ENCODE measurements at places on chromosomes 12 and 14. TPM values are rescaled to one million over a fixed set of nuclear protein-coding genes. Genes with fewer than 3 reads are reported as not detected.
A peak's percentile ranks its signal among the peaks of the same experiment; 100 is the strongest.

GRCh38 chr14:36275741-36276140 is 44.7 kb downstream of the MBIP start:
- no peak overlapping the region for H3K4me3 ChIP-seq
- peaks cover 11% of the 10 kb centered on the region for H3K4me1 ChIP-seq

GRCh38 chr14:100841761-100842403 is 16.0 kb downstream of the MEG3 start:
- H3K36me3 ChIP-seq = no peaks in the 10 kb centered on the region
- no peak overlapping the region for H3K27ac ChIP-seq
- DNase-seq = no peak
- no peaks in the 10 kb centered on the region for H3K27me3 ChIP-seq

DNA sequence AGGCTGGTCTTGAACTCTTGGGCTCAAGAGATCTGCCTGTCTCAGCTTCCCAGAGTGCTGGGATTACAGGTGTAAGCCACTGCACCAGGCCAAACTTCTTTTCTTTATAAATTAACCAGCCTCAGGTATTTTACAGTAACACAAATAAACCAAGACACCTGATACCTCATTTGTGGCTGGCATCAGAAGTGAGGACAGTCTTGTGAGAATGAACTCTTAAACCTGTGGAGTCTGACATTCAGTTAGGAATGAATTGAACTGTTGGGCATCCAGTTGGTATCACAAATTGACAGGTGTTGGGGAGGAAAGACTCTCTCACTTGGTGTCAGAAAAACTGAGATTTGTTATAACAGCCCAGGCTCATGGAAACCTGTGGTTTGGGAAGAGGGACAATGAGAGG is 120.5 kb downstream of the DENND5B start:
- H3K4me3 ChIP-seq = no peak overlapping the region
- no peak for DNase-seq
- peaks cover 3% of the 10 kb centered on the region for H3K27me3 ChIP-seq
- H3K36me3 ChIP-seq = no peaks in the 10 kb centered on the region

GRCh38 chr14:67486890-67487289 is 1.6 kb downstream of the TMEM229B start:
- peaks cover 61% of the 10 kb centered on the region for H3K4me1 ChIP-seq
- H3K27ac ChIP-seq = peak overlapping the region; percentile 97
- DNase-seq = no peak

- H3K36me3 ChIP-seq = peaks cover 38% of the 10 kb centered on the region
- peaks cover 13% of the 10 kb centered on the region for H3K4me1 ChIP-seq
- no peak for DNase-seq
- no peaks in the 10 kb centered on the region for H3K27me3 ChIP-seq
- H3K4me3 ChIP-seq = no peak overlapping the region
- H3K27ac ChIP-seq = no peak overlapping the region
Observed at GRCh38 chr12:94374124-94374523, 85.5 kb downstream of the CEP83 start.

DNA sequence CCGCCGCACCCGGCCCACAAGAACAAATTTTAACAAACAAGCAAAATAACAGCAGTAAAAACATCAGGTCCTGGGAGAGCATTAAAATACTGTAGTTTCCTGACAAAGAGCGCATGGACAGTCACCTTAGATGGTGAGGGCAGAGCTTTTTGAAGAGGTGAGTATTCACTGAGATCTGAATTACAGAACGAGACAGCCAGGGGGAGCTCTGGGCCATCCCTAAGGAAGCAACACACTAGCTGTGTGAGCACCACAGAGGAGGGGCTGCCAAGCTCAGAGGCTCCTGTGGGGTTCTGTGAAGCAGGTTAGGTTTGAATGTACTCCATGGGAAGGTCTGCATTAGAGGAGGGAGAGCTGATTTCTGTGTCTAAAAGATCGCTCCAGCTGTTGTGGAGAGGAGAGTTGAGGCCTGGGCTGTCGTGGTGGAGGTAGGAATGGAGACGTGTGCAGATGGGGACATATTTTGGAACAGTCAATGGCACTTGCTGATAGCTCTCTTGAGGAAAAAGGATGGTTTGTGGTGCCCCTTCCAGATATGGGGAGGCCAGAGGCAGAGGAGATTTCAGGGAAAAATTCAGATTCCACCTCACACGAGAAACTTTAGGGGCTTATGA is 72.9 kb downstream of the TRAFD1 start:
- H3K27me3 ChIP-seq = no peaks in the 10 kb centered on the region
- H3K27ac ChIP-seq = no peak overlapping the region
- peak; percentile 65 for DNase-seq
- no peak overlapping the region for H3K4me3 ChIP-seq
- no peaks in the 10 kb centered on the region for H3K4me1 ChIP-seq

GRCh38 chr12:65464930-65465329 is 186.4 kb downstream of the MSRB3 start:
- H3K4me1 ChIP-seq = no peaks in the 10 kb centered on the region
- H3K27ac ChIP-seq = no peak overlapping the region
- no peaks in the 10 kb centered on the region for H3K27me3 ChIP-seq
- no peak for DNase-seq

DNA sequence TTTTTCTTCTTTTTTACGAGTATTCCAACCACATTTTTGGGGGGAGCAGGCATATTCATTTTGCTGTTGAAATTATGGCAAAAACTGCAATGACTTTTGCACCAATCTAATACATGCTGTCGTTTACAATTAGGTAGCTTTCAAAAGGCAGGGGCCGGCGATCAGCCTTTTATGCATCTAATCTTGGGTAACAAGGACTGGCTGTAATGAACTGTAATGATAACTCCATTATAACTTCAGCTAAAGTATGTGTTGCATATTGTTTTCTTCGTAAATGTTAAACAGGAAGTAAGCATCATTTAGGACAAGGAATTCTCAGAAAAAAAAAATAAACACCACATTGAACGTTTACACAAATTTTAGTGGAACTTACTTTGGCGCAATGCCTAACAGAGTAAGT is 30.3 kb upstream of the KLRF1 start:
- peak overlapping the region; percentile 88 for H3K27ac ChIP-seq
- DNase-seq = no peak
- peak overlapping the region; percentile 65 for H3K4me3 ChIP-seq
- H3K27me3 ChIP-seq = peaks cover 3% of the 10 kb centered on the region

- H3K4me3 ChIP-seq = no peak overlapping the region
- no peak overlapping the region for H3K27ac ChIP-seq
- no peaks in the 10 kb centered on the region for H3K36me3 ChIP-seq
- H3K4me1 ChIP-seq = no peaks in the 10 kb centered on the region
Observed at GRCh38 chr12:79370021-79370420, 320.7 kb downstream of the PAWR start.

- no peaks in the 10 kb centered on the region for H3K27me3 ChIP-seq
- H3K4me3 ChIP-seq = no peak overlapping the region
- H3K4me1 ChIP-seq = peaks cover 41% of the 10 kb centered on the region
- H3K27ac ChIP-seq = no peak overlapping the region
- no peak for DNase-seq
Observed at GRCh38 chr12:64733857-64734256, 25.3 kb downstream of the GNS start.

DNA sequence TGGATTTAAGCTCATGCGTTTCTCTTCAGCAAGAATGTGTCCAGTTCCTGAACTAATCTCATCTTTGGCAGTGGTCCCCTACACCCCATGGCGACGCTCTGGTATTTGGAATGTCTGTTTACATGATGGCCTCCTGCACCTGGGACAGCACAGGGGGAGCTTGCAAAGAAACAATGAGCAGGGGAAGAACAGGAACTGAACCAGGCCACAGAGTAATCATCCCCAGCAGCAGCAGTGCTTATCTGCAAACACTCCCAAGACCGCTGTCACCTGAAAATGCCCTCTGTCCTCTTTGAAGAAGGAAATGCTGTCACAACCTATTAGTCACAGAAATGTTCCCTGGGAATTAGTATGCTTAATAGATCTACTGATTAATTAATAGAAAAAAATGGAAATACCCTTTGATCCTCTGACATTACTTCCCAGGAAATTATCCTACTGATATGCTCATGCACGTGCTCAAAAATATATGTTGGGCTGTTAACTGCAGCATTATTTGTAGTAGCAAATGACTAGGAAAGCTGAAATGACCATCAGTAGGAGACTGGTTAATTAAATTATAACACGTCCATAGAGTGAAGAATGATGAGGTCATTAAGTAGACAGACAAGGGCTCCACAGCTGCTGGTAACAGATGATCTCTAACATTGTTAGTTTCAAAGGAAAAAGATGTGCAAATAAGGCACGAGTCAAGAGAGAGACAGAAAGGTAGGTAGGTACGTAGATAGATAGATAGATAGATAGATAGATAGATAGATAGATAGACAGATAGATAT is 279.3 kb upstream of the FLRT2 start:
- no peak overlapping the region for H3K27ac ChIP-seq
- H3K4me1 ChIP-seq = no peaks in the 10 kb centered on the region
- no peaks in the 10 kb centered on the region for H3K36me3 ChIP-seq
- H3K27me3 ChIP-seq = no peaks in the 10 kb centered on the region

GRCh38 chr12:38159092-38159551 is 157.5 kb upstream of the ALG10B start:
- no peak for DNase-seq
- no peaks in the 10 kb centered on the region for H3K4me1 ChIP-seq
- no peaks in the 10 kb centered on the region for H3K27me3 ChIP-seq
- H3K36me3 ChIP-seq = no peaks in the 10 kb centered on the region
- H3K4me3 ChIP-seq = no peak overlapping the region
- no peak overlapping the region for H3K27ac ChIP-seq

- H3K27me3 ChIP-seq = no peaks in the 10 kb centered on the region
- H3K27ac ChIP-seq = no peak overlapping the region
- H3K4me3 ChIP-seq = no peak overlapping the region
- H3K36me3 ChIP-seq = peaks cover 9% of the 10 kb centered on the region
- no peak for DNase-seq
Observed at GRCh38 chr12:47385653-47386052, 305.9 kb upstream of the AMIGO2 start.

GRCh38 chr12:62697893-62698292 is 231.3 kb downstream of the MON2 start:
- H3K4me3 ChIP-seq = no peak overlapping the region
- H3K4me1 ChIP-seq = peaks cover 12% of the 10 kb centered on the region
- H3K27me3 ChIP-seq = no peaks in the 10 kb centered on the region
- no peaks in the 10 kb centered on the region for H3K36me3 ChIP-seq
- no peak for DNase-seq

DNA sequence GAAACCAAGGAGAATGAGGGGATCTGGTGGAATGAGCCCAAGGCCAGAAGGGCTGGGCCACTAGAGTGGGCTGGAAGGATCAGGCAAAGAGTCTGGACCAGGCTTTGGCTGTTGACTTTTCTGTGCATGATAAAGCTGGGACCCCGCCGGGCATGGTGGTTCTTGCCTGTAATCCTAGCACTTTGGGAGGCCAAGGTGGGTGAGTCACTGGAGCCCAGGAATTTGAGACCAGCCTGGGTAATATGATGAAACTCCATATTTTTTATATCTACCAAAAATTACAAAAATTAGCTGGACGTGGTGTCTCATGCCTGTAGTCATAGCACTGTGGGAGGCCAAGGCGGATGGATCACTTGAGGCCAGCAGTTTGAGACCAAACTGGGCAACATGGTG is 393 bp upstream of the KLHL33 start:
- no peak overlapping the region for H3K4me3 ChIP-seq
- H3K27me3 ChIP-seq = peaks cover 3% of the 10 kb centered on the region
- no peaks in the 10 kb centered on the region for H3K36me3 ChIP-seq
- peaks cover 13% of the 10 kb centered on the region for H3K4me1 ChIP-seq

MYF6 gene
- total RNA-seq = not detected

KRT6C gene
- total RNA-seq = not detected

HHIPL1 gene
- not detected for total RNA-seq

RIMBP2 gene
- not detected for total RNA-seq

PIWIL1 gene
- not detected for total RNA-seq

Measured in activated CD4-positive, alpha-beta T cell treated with anti-CD3 and anti-CD28 coated beads, Interleukin-2, amount 10 ng/mL, durations not matched to agents 7 days and 5 days (primary cell).